CMK (cell line): ENCODE measurements at places on chromosomes 2 and 18.

- no peak for DNase-seq
Measured at GRCh38 chr2:205946226-205946625, 139.7 kb downstream of the INO80D start.

DNA sequence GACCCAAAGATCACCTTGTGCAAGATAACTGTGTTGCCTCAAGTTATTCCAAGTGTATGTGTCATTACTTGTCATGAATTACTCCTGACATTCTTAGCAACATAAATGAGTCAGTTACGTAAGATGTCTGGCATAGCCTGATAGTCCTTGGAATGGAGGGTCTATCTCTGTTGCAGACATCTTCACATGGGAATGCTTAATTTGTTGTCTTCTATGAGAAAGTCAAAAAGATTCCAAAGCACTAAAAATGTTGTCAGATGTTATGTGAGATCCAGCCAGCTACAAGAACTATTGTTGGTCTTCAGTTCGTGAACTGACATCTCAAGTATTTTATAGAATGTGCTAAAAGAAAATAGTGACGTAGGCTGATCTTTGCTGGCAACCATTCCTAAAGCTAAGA is 178.2 kb upstream of the RASGRP3 start:
- DNase-seq: no peak

- DNase-seq: no peak
Measured at GRCh38 chr18:32237049-32237448, 47.2 kb downstream of the MEP1B start.

- DNase-seq: no peak
Measured at GRCh38 chr18:79922971-79923411, 28.5 kb downstream of the SLC66A2 start.

DNA sequence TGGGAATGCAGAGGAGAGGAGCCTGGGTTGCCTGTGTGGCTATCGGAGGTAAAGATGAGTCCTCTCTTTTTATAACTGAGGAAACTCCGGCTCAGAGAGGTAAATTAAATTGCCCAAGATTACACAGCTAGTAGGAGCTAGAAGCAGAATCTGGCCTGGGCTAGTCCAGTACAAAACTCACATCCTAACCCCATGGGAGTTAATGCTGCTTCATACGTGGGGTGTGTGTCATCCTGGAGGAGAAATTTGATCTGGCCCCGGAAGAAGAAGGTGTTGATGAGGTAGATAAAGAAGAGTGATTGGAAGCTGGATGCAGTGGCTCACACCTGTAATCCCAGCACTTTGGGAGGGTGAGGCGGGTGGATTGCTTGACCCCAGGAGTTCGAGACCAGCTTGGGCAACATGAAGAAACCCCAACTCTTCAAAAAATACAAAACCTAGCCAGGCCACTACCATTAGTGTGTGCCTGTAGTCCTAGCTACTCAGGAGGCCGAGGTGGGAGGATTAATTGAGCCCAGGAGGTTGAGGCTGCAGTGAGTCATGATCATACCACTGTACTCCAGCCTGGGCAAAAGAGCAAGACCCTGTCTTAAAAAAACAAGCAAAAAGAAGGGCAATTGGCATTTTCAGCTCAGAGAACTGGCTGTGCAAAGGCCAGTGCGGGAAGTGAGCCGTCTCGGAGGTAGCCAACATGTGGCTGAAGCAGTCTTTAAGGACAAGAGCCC is 33.7 kb downstream of the CTIF start:
- DNase-seq: no peak

DNA sequence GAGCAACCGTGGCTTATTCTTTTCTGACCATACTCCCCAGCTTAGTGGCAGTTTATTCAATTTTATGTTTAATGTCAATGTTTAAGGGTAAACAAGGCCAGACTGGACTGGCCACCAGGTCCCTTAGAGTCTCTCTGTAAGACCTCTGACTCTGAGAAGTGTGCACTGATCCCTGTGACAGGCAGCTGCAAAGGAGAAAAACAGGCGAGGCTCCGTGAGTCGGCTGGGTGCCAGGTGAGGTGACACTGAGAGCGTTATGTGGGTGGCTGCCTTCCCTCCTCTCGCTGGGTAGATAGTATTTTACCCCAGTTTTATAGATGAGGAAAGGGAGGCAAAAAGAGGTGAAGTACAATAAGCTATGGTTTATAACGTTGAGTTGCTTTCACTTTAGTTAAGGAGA is 139.4 kb upstream of the HDAC4 start:
- DNase-seq: no peak

DNA sequence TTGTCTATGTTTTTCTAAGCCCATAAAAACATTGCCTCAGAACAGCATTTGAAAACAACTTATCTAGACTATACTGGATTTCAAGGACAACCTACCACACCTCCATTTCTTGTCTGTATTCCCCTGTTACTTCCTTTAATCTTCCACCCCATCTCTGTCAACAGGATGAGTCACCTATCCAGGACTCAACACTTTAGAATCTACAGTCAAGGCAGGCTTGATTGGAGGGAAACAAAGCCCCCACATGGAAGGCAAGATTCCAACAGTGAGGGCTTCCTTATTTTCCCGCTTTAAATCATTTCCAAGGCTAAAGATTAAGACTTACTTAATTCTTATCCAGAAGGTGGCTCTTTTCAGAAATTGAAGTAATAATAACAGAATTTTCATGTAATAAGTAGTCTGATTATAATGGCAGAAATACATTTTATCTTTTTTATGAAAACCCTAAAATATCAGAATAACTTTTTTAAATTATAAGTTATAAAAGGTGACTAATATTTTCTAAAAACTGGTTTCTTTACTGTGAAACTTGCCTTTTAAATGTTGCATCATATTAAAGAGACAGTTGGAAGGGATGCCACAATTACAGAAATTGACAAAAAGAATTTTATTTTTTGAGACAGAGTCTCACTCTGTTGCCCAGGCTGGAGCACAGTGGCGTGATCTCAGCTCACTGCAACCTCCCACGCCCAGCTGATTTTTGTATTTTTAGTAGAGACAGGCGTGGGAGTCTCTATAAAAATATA is 138.7 kb upstream of the CCDC150 start:
- no peak for DNase-seq

DNA sequence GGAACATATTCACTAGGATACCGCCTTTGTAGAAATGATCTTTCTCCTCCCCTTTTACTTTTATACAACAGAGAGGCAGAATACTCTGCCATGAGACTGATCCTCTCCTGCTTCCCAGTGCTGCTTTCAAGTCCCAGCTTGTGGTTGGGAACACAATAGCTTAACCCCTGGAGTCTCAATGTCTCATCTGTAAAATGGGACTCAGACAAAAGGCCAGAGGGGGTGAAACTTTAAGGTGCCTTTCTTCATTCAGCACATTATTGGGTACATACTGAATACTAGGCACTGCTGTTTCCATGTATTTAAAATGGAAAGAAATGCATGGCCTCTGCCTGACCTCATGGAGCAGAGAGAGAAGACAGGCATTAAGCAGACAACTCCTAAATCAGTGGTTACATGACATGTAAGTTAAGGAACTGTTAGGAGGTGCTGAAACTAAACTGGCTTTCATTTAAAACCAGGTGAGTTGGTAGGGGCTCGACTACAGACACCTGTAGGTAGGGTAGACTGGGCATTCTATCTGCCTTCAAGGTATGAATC is 53.8 kb downstream of the MAP4K4 start:
- no peak for DNase-seq

- DNase-seq: no peak
Measured at GRCh38 chr2:167575276-167575675, 672.1 kb downstream of the STK39 start.

GRCh38 chr2:1451422-1451821 is 38.2 kb downstream of the TPO start:
- DNase-seq: no peak

GRCh38 chr18:24627644-24628315 is 167.3 kb downstream of the HRH4 start:
- DNase-seq: no peak

DNA sequence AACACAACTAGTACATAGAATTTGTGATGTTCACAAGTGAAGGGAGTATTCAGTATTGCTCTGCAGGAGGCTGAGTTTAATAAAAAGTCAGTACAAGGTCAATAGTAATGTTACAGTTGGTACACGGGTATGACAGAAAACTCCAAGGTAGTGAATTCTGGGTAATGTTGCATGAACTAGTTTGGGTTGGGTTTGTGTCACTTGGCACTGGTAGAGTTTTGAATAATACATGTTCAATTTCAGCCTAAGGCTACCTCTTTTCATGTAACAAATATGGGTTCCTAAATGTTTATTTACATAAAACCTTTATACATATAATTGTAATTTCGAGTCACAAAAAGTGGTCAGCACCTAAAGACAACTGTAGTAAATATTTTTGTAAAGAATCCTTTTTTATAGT is 19.4 kb downstream of the CTIF start:
- no peak for DNase-seq
